DND-41 (cell line): ENCODE measurements at places on chromosomes 16 and 17.
A peak's percentile ranks its signal among the peaks of the same experiment; 100 is the strongest.

GRCh38 chr17:10648956-10649355 is 8.2 kb downstream of the MYH3 start:
- DNase-seq = no peak

DNA sequence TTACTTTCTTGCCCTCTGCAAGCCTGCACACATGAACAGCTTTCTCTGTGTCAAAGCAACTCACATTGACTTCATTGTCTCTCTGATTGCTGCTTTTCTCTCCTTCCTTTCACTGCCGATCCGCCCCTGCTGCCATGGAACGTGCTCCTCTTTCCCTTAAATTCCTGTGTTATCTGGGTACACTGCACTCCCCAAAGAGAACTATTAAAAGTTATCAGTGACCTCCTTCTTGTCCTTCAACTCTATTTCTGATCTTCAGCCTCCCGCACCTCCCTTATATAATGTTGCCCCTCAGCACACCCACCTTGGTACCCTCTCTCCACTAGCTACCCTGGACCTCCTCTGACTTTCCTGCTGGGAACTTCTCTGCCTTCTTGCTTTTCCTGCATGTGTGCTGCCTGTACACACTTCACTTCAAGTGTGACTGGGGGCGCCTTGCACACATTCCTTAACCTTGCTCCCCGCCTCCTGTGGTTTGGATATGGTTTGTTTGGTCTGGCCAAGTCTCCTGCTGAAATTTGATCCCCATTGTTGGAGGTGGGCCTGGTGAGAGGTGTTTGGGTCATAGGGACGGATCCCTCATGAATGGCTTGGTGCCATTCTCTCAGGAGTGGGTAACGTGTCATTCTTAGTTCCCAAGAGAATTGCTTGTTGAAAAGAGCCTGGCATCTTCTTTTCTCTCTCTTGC is 26.7 kb upstream of the PMP22 start:
- no peak for DNase-seq

GRCh38 chr16:67230809-67231660 is 4.1 kb downstream of the TMEM208 start:
- no peak for DNase-seq

DNA sequence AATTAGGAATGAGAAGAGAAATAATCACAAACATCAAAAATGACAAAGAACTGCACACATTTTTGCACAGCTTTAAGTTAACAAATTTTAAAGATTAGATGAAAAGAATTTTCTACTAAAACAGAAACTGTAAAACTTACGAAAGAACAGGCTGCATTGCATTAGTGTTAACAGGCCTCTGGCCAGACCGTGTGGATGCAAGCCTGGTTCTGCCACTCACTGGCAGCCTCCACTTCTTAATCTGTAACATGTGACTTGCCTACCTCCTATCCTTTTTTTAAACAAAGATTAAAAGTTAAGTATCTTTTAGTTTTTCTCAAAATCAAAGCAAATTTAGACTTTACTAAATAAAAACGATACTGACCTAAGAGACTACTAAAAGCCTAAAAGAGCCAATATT is 37.5 kb downstream of the CREBBP start:
- DNase-seq = no peak

DNA sequence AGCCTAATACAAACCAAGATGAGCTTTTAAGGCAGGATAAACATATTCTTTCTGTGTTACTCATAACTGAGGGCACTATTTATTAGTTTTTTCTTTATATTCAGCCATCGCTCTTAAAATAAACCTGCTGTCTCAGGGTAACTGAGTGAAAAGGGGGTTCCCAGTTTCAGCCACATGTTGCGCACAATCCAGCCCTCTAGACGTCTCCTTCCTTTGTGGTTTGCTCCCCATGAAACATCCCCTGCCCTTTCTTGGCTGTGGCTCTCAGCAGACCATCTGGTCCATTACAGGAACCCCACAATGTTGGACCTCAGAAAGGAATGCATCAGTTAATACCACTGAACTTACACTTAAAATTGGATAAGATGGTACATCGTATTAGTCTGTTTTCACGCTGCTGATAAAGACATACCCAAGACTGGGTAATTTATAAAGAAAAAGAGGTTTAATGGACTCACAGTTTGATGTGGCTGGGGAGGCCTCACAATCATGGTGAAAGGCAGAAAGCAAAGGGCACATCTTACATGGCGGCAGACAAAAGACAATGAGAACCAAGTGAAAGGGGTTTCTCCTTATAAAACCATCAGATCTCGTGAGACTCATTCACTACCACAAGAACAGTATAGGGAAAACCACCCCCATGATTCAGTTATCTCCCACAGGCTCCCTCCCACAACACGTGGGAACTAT is 12.6 kb upstream of the IL21R start:
- no peak for DNase-seq

DNA sequence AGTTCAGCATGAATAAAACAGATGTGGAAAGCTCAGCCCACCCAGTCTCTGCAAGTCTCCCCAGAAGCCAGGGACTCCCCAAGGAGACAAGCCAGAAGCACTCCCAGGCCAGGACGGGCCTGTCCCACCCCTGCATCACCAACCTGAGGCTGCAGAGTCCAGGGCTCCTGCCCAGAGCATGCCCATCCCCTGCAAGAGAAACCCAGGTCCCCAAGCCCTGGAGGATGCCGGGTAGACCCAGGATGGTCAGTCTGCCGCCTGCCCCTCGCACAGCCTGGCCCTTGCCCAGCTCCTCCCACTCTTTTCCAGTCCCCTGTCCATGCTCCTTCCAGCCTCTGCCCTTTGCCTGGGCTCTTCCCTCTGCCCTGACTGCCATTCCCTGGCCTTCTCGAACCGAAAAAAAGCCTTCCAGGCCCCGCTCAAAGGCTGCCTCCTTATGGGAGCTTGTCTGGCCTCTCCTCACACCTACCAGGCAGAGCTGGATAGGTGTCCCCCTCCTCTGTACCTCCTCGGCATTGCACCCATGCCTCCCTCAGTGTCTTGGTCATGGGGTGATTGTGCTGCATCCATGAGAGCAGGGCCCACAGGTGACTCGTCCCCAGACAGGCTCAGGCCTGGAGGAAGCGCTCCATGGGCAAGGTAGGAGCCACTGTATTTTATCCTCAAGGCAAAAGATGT is 44.8 kb downstream of the BEAN1 start:
- no peak for DNase-seq

DNA sequence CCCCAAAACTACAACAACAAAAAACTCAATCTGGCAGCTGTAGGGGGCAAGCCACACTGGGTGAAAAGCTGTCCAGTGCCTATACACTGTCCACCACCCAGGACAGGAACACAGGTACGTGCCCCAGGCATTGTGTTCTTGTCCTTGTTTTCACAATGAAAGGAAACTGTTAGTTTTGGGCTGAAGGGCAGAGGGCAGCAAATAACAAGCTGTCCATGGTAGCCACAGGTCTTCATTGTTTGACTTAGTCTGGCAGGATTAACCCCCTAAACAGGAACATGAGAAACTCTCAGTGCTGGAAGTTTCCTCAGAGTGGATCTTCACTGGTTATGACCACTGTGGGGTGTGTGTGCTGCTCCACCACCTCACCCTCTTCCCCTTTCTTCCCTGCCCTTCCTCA is 224.6 kb upstream of the N4BP1 start:
- no peak for DNase-seq

DNA sequence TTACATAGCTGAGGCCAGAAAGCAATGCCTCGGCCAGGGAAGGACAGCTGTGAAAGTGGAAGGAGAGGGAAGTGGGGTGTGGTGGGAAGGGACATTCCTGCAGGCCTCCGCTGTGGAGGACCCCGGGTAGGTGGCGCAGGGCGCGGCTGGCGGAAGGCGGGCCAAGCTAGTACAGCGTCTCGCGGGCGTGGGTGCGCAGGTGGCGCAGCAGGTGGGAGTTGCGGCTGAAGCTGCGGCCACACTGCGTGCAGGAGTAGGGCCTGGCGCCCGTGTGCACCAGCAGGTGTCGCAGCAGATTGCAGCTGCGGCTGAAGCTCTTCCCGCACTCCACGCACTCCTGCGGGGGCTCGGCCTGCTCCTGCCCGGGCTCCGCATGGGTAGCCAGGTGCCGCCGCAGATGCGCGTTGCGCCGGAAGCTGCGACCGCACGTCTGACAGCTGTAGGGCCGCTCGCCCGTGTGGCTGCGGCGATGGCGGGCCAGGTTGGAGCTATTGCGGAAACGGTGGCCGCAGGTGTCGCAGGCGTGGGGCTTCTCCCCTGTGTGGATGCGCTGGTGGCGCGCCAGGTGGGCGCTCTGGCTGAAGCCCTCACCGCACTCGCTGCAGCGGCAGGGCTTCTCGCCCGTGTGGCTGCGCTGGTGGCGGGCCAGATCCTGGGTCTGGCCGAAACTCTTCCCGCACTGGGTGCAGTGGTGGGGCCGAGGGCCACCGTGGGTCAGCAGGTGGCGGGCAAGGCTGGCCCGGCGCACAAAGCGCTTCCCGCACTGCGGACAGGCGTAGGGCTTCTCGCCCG is 10.0 kb downstream of the ZSCAN10 start:
- DNase-seq = no peak

- DNase-seq = no peak
These were observed 109.3 kb downstream of the IRX5 start for GRCh38 chr16:55039931-55040330.

DNA sequence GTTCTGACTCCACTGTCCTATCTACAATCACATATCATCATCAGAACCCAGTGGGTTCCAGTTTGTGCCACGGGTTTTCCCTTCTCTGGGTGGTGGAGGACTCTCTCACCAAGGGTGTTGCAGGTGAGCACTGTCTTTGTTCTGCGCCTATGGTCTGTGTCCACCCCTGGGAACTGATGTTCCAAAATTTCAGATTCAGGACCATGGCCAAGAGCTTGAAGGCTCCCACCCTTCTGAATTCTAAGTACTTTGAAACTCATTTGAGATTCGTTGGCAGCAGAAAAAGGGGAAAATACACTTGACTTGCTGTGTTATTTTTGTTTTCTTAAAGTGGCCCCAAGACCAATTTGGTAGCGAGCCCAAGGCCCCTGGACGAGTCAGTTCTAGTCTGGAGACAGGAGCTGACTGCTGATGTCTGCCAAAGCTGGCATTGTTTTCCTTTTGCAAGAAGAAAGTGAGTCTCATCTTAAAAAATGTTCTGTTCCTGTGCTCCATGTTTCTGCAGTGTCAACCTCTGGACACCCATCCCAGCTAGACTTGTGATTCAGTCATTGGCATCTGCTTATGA is 310.9 kb downstream of the HAPSTR1 start:
- no peak for DNase-seq

- peak; percentile 32 for DNase-seq
These were observed 35.4 kb downstream of the CDRT15 start for GRCh38 chr17:14201021-14201987.
